ENCODE measurements at places on chromosomes 6 and 20.

DNA sequence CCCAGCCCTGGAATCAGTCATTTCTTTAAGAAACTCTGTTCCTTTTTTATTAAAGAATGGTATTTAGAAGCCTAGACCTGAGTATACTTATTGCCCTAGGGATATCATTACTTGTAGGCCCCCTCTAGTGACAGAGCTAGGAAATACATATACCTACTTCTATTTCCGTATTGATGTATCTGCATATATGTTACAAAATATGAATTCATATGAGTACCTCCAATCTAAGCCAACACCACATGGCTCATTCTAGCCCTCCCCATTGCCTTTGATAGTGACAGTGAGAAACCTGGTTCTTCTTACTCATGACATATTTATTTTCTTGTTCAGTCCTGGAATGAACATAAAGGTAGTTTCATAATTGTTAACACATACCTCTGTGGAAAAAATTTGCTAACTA is 137.2 kb downstream of the FARS2 start:
- DNase-seq: no peak

GRCh38 chr6:65938000-65938399 is 231.0 kb upstream of the EYS start:
- DNase-seq: no peak

DNA sequence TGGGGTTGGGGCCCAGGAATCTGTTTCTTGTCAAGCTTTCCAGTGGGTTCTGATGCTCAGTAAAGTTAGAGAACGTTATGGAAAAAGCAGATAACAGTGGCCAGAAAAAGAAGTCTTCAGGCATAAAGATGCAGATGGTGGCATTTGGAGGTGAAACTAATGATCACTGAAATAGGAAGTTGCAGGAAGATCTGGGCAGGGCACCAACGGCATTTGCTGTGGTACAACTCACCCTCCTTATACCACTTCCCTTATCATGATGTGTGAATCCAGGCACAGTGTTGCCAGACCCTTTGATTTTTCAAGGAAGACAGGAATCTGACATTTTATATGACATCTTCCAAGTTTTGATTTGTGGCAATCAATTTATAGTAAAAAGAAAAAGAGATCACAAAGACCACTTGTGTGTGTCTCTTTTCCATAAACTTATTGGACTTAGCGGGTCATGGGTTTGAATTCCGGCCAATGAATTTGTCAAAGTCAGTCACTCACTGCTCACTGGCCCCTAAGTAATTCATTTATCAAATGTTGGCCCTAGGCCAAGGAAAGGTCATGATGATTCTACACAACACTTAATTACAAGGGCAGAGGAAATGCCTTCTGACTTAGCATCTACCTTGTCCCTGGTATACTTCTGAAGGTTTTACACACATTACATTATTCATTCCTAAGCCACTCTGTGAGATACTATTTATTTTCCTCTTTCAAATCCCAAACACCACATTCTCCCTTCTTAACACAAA is 37.6 kb downstream of the LAMP5 start:
- DNase-seq: no peak

DNA sequence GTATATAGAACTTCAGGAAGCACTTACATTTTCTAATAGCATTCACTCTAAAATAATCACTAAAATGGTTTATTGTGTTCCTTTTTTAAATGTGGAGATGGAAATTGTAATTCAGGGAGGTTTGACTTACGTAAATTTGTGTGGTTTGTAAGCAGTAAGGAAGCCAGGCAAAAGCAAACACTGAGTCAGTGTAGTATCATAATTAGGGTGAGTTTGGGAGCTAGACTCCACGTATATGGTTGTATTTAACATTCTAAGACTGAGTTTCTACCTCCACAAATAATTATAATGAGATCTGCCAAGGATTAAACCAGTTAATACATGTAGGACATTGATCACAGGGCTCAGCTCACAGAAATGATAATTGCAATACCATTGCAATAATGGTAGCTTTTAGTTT is 425.5 kb downstream of the CBLN4 start:
- DNase-seq: no peak

GRCh38 chr20:5448449-5449118 is 131.8 kb upstream of the PROKR2 start:
- peak; percentile 41 for DNase-seq

DNA sequence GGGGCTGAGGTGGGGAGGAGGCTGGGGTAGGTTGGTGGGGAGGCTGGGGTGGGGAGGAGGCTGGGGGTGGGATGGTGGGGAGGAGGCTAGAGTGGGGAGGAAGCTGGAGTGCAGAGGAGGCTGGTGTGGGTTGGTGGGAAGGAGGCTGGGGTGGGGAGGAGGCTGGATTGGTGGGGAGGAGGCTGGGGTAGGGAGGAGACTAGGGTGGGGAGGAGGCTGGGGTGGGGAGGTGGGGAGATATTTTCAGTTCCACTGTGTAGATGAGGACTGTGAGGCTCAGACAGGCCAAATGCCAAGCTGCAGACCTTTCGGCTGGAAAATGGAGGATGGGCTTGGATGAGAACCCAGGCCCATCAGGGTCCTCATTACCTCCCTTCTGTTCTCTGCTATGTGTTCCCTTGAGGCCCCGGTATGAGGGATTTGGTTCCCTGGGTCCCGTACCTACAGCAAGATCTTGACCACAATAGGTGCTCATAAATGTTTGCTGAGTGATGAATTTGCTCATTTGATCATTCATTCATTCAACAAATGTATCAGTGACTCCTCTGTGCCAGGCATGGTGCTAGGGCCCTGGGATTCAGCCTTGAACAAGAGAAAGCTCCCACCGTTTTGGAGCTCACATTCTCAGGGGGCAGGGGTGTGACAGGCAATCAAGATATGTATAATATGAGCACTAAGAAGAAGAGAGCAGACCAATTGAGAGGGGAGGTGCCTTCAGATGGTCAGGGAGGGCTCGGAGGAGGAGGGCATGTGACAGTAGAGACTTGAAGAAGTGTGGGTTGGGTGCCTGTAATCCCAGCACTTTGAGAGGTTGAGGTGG is 36.1 kb upstream of the NOL4L start:
- DNase-seq: no peak

- no peak for DNase-seq
Measured at GRCh38 chr6:117441824-117442264, 16.1 kb upstream of the ROS1 start.

DNA sequence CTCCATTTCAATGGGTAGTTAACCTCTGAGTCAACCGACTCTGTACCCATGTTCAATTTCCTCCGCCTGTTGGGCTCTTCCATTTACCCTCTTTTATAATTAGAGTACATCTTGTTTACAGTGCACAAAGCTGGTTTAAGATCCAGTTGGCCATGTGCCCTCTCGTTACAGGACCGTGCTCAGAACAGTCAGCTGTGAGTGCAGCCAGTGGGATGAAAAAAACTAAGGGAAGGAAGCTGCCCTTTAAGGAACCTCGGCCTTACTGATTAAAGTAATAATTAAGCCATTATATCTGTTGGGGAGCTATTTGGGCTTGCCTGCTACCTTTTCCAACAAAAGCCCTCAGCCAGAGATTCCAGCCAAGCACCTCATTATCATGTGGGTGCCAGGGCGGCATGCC is 68.8 kb downstream of the TMEM170B start:
- no peak for DNase-seq

DNA sequence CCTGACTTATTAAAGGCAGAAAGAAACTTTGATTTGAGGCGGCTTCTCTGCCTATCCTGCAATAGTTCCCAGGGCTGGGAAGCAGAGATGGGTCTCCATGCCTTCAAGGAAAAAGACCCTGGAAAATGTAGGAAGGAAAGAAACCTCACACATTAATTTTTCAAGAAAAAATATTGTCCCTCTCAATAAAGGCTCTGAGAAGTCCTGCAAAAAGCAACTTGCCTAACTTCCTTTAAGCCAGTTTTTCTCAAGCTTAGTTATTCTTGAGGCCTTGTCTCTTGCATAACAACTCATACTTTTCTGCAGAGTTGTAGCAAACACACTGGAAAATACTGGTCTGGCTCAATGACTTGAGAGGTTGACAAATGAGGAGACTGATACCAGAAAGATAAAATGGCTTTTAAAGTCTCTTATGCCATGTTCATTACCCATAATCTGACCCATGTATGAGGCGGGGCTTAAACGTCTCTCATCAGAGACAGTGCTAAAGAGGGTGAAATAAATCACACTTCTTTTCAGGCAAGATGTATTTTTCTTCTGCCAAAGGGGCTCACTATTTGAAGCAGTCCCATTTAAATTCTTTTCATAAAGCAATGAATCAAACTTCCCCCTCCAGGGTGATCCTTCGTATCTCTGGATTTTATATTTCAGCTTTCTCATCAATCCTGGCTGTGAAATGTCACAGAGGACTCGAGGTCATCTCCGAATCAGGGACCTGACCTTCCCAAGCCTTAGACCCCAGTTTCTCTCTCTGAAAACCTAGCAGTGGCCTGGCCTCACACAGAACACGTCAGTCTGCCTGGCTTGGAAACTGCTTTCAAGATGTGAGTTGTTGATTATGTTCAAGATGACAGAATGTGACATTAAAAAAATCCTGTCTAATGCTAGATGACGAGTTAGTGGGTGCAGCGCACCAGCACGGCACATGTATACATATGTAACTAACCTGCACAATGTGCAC is 82.3 kb upstream of the KCNG1 start:
- DNase-seq: no peak

- DNase-seq: no peak
Measured at GRCh38 chr20:55678970-55679667, 326.2 kb downstream of the CBLN4 start.

- no peak for DNase-seq
Measured at GRCh38 chr20:45316150-45317080, 8.3 kb upstream of the MATN4 start.

GRCh38 chr20:51970858-51971257 is 168.5 kb upstream of the SALL4 start:
- no peak for DNase-seq

DNA sequence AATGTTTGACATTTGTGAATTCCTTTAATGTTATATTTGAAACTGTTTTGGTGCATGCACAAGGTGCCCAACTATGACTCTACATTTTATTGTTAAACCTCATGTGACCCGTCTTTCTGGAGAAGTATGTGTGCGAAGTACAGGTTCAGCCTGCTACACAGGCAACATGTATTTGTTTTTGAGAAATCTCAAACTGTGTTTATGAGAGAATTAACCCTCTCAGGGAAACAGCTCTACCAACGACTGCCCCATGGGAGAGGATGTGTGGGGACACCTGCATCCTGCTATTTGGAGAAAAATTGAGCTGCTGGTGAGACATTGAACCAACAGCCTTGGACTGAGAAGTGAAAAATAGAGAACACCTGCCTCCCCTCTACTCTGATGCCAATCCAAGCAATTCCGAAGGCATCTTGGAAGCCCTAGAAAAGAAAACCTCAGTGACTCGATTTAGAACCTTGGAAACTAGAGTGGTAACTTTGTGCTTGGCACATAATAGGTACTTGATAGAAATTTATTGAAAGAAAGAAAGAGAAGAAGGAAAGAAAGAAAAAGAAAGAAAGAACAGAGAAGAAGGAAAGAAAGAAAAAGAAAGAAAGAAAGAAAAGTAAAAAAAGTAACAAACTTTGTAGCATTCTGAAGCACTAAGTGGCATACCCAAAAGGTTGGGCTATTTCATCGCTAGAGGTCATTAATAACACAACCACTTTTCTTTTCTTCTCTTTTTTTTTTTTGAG is 2.9 kb upstream of the AKAP12 start:
- DNase-seq: no peak

GRCh38 chr20:32429343-32429742 is 71.2 kb downstream of the ASXL1 start:
- DNase-seq: no peak

GRCh38 chr6:137005073-137005472 is 39.7 kb downstream of the IL20RA start:
- DNase-seq: no peak

DNA sequence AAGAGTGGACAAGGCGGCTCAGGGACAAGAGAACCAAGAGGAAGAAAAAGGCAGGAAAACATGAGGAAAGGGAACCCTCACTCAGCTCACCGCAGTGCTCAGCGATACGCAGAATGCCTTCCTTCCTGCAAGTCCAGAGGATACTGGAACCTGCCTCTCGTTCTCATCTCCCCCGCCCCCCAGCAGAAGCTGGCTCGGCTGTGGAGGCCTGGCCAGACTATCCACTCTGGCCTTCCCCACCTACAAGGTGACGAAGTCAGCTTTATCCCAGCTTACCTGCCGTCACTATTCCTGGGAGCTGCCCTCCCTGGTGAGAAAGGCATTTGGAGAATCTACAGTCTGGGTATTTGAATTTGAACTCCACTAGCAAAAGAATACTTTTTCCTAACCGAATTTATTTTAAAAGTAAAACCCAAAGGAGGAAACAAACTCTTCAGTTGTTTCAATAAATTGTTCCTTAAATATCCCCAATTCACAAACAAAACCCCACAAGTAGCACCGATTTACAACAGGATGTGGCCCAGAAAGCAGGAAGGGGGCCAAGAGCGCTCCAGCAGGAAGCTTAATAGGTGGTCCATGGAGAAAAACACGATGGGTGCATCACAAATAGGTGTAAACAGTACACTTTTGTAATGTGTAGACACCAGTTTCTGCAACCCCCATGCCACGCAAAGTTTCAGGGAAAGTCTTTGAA is 2.1 kb upstream of the DIDO1 start:
- no peak for DNase-seq

- no peak for DNase-seq
Measured at GRCh38 chr6:104601721-104602120, 258.0 kb downstream of the HACE1 start.

- DNase-seq: no peak
Measured at GRCh38 chr6:155382338-155382685, 68.0 kb upstream of the TFB1M start.

- DNase-seq: no peak
Measured at GRCh38 chr6:78484198-78485064, 382.9 kb upstream of the IRAK1BP1 start.

DNA sequence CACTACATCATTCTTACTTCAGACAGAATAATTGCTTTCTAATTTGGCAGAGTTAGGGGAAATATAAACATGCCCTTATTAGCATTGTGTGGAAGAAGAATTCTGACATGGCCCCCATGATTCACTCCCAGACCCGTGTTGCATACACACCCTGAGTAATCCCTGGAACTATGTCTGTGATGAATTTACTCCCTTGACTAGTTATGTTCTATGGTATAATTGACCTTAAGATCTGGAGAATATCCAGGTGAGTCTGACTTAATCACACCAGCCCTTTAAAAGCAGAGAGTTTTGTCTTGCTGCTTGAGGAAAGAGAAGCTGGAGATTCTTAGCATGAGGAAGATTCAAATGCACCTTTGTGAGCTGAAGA is 262.9 kb downstream of the SOX4 start:
- DNase-seq: no peak

- DNase-seq: no peak
Measured at GRCh38 chr6:136210398-136211165, 39.5 kb downstream of the MTFR2 start.

Measured in cerebellum (tissue), 4 donors.